ENCODE measurements at places on chromosomes 16 and 17. TPM values are rescaled to one million over a fixed set of nuclear protein-coding genes. Genes with fewer than 3 reads are reported as not detected.

Gene OTOA
- polyA plus RNA-seq, result 0.17 TPM

Gene LRRC75A
- polyA plus RNA-seq, result 3.9 TPM

Gene EVI2A
- polyA plus RNA-seq, result 1.8 TPM

Gene USP10
- polyA plus RNA-seq, result 137 TPM

Gene CORO7
- 20.3 TPM for polyA plus RNA-seq

Gene CHRNE
- 1.2 TPM for polyA plus RNA-seq

GRCh38 chr16:65111306-65111705, 10.6 kb downstream of the CDH11 start:
- DNase-seq, result no peak

DNA sequence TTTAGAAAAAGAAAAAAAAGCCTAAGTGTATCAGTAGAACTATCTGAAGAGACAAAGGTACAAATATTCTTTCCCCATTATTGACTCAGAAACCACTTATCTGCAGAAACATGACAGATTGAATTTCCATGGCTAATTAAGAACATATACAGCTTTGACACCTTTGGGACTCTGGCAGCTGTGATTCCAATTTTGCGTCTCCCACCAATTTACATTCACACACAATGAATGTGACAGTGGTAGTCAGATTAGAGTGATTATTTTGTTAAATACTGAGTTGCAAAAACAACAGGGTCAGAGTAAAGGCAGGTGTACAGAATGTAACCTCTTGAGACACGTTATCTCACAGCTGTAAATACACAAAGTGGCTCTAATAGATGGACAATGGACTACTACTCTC, 5.3 kb upstream of the PPM1D start:
- no peak for DNase-seq

GRCh38 chr17:32569171-32570080, 82.6 kb downstream of the CDK5R1 start:
- no peak for DNase-seq

- DNase-seq, result no peak
Observed at GRCh38 chr17:34299027-34299426, 13.5 kb downstream of the CCL11 start.

- no peak for DNase-seq
Observed at GRCh38 chr17:7007143-7007542, 5.3 kb upstream of the RNASEK start.

DNA sequence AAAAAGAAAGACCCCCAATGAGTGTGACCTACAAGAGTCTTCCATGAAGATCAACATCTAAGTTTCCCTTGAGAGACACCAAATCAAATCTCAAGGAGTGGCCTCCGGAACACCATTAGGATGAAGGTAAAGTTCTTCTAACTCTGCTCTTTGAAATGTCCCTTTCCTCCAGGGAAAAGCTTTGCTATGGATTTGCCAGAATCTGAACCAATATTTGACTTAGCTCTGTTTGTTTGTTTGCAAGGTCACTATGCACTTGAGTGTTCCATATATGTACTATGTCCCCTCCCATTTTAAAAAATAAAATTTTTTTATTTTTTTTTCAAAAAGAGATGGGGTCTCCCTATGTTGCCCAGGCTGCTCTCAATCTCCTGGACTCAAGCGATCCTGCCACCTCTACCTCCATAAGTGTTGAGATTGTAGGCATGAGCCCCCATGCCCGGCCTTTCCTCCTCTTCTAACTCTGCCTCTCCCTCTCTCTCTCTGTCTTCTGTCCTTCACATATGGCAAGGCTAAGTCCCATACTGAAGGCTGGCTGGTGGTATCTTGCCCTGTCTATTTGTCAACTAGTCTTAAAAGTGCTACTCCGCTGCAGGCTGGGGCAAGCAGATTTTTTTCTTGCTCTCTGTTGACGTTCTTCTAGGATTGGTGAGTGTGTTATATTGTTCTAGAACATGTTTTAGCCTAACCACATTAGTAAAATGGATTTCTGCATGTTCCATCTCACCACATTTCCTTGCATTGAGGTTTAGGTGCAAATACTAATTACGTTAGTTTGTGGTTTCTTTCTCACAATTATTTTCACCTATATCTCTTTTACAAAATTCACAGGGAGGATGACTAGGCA, 276.7 kb upstream of the DYNLRB2 start:
- no peak for DNase-seq
